Activated naive CD4-positive, alpha-beta T cell (primary cell): ENCODE measurements at places on chromosomes 2 and 18.

DNA sequence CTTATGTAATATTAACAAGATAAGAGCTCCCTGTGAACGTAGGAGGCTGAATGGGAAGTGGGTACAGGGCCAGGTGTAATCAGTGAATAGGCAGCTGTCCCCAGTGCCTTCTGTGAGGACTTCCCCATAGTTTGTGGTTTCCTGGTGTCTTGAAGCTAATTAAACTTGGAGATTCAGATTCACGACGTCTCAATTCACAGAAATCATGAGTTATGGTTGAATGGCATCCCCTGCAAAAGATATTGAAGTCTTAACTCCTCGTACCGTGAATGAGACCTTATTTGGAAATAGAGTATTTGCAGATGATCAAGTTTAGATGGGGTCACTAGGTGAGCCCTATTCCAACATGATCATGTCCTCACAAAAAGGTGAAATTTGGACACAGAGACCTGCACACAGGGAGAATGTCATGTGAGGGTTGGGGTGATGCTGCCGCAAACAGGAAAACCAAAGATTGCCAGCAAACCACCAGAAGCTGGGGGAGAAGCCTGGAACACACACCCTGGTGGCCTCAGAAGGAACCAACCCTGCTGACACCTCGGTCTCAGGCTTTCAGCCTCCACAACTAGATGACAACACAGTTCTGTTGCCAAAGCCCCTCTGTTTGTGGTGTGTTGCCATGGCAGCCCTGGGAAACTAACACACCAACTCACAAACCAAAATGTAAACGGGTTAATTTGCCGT is 13.2 kb downstream of the ARL4C start:
- DNase-seq: peak; percentile 20

- no peak for DNase-seq
Observed at GRCh38 chr2:70753902-70754301, 14.1 kb downstream of the ADD2 start.

DNA sequence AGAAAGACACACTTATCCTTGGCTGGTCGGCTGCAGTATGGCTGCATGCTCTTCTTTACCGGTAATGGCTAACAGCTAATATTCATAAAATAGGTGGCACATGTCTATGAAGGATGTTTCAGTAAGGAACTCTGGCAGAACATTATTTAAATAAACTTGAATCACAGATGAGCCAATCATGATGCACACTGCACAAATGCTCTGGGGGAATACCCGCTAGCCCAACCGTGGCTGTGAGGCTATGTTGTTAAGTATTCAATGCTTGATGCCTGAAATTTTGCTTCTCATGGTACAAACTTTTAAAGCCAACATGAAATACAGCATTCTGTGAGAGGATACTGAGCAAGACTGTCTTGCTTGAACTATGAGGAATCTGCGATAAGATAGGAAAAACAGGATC is 505.8 kb downstream of the ZEB2 start:
- no peak for DNase-seq

DNA sequence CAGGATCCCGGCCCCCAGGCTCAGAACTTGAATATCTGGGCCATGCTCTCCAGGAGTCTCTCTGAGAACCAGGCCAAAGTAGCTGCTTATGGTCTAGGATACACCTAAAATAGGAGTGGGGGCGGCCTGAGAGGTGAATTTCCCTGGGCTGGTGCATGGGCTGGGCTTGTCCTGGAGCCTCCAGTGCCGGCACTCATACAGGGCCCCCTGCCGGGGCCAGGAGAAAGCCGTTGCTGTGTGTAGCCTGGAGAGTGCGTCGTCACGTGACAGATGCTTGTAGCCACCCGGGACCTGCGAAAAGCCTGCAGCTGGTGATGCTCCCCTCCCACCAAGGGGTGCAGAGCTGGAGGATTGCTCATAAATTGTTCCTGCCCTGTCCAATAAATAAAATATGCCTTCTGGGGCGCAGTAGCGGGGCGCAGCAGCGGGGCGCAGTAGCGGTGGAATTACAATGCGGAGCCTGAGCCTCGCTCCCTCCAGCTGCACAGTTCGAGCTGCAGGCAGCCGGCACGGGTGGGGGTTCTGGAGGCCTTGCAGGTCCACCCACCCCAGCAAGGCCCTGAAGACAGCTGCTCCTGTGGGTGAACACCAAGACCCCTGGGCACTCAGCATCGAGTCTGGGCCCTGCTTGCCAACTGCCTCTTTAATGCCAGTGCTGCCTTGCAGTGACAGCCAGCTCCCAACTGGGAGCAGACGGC is 289.9 kb downstream of the NDUFA10 start:
- DNase-seq: no peak

GRCh38 chr2:241248897-241249296 is 60.4 kb downstream of the ANO7 start:
- DNase-seq: no peak

DNA sequence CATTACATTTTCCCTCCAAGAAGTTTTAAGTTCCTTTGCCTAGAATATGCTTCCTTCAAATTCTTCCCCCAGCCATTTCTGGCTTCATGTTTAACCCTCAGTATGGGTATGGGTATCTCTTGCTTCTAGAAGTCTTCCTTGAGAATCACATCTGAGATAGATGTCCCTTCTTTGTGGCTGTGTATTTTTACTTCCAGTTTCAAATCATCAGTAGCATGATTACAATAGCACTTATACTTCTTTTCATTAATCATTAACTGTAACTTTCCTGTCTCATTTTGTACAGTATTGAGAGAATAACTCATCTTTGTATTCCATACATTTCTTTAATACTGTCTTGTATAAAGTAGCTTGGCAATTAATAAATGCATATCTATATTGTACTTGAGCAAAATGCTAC is 17.3 kb upstream of the PDE1A start:
- DNase-seq: no peak

GRCh38 chr2:101479328-101479727 is 4.4 kb upstream of the RFX8 start:
- DNase-seq: no peak

- no peak for DNase-seq
Observed at GRCh38 chr2:28470759-28471158, 25.1 kb upstream of the PLB1 start.

DNA sequence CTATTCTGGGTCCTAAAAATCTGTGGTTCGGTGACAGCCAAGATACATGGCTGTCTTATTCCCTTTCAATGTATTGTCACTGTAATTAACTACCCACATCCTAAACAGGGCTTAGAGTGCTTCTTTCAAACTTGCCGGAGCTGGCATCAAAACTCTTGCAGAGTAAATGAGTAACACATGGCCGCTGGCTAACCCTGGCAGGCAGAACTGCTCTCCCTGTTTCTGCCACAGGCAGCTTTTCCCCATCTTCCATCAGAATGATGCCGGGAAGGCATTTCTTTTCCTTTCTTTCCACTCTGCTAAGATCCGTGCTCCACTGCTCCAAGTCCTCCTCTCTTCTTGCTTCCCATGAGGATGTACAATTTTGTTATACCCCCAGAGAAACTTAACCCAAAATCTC is 54.8 kb upstream of the PTPRM start:
- no peak for DNase-seq
